ENCODE measurements at places on chromosomes 13 and 19.

DNA sequence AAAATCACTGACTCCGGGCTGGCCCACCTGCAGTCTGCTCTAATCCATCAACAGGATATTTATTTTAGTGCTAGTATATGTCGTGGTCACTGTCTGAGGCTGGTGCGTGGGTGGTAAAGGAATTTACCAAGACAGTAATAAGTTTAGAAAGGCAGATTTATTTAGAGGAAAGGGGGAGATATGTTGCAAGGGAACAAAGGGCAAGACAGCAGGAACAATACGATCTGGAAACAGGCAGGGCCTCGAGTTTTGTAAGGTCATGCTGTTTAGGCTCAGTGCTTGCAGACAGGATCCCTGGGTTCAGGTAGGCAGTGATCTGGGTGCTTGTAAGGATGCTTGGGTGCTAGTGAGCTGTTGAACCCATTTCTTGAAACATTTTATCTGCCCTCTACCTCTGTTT, 748.2 kb upstream of the SLITRK5 start:
- DNase-seq = no peak

DNA sequence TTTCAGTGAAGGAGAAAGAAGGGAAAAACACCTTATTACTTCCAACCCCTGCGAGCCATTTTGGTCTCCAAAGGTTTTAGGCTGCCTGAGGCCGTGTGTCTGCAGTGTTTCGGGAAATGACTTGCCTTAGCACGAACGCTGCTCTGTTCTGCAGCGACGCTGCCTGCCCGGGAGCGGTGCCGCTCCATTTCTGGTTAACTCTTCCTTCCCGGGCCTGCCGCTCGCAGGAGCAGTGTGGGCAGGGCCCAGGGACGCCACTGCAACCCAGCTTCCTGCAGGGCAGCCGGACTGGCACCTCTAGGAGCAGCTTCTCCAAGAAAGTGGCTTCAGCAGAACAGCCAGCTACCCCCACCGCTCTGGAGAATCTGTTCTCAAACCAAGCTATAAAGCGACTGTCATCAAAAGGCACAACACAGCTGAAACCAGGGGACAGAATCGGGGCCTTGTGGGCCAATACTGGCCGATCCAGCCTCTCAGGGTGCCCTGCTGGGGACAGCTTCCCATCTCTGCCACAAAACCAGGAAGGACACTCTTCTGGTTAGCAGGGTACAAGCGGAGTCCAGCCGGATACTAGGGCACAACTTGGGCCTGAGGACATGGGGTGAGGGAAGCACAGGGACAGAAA, 72.2 kb downstream of the KCTD15 start:
- DNase-seq = no peak

DNA sequence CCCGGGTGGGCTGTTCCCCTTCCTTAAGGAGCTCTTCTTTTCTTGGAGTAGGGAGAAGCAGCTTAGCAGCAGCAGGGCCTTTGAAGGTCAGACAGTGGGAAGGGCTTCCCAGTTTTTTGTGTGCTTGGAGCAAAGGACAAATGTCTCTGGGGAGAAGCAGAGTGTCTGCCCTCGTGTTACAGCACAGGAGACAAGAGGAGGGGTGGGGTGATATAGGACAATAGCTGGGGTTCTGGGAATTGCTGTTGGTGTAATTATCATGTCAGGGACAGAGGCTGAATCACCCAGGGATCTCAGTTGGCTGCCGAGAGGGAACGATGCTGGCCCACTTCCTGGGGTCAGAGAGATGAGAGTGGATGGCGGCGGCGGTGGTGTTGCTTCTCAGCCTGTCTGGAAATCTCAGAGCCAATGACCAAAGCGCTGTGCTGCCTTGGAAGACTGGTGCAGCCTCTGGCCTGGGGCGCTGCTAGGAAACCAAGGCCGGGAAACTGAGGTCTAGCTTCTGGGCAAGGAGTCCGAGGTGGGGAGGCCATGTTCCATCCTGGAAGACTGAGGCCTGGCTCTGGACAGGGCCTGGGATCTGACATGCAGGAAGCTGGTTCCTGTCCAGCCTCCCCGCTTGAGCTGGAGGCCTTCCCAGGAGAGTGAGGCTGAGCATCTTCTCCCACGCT, 1.2 kb downstream of the INAFM1 start:
- DNase-seq = no peak

- no peak for DNase-seq
These were observed 176.3 kb downstream of the ABCC4 start for GRCh38 chr13:95124959-95125358.

DNA sequence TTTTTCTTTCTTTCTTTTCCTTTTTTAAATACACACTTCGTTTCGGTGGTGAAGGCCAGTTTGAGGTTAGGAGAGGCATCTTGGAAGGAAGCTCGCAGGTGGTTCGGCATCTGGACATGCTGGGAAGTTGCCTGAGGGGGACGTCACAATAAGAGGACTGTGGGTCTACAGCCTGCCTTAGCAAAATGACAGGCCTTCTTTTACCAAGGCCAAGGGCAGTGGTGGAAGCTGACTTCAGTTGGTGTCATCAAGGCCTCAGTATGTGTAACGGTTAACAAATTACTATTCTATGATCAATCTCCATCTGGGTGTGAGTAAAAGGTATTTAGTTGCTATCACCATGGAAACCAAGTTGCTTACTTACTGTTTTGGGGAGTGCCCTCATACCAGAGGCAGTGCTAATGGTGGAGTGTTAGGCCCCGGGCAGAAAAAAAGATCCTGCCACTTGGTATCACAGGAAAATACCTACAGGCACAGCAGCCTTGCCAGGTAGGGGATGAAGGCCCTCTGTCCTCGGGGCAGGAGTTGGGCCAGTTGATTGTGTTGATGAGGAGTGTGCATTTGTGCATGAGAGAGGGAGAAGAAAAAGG, 10.3 kb downstream of the ACTN4 start:
- DNase-seq = no peak

DNA sequence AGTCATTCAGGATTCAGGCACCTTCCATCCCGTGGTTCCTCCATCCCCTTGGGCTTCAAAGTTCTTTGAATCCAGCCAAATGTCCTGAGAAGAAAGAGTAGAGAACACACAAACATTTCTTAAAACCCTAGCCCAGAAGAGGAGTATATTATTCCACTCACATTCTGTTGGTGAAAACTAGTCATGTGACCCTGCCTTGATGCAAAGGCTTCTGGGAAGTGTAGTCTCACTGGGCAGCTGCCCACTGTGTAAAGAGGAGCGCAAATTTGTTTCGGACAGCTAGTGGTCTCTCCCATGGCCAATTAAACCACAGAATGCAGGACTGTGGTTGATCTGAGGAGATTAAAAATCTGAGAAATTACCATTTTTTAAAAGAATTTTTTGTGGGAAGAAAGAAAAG, 304.4 kb downstream of the SUCLA2 start:
- DNase-seq = no peak

GRCh38 chr13:99356262-99357091, 49.3 kb upstream of the GPR183 start:
- no peak for DNase-seq

- DNase-seq = no peak
These were observed 78.4 kb downstream of the DPF1 start for GRCh38 chr19:38145623-38146022.

GRCh38 chr19:32350471-32350865, 5.1 kb downstream of the ZNF507 start:
- no peak for DNase-seq

GRCh38 chr13:82480415-82480814, 1401.9 kb downstream of the SLITRK1 start:
- DNase-seq = no peak

DNA sequence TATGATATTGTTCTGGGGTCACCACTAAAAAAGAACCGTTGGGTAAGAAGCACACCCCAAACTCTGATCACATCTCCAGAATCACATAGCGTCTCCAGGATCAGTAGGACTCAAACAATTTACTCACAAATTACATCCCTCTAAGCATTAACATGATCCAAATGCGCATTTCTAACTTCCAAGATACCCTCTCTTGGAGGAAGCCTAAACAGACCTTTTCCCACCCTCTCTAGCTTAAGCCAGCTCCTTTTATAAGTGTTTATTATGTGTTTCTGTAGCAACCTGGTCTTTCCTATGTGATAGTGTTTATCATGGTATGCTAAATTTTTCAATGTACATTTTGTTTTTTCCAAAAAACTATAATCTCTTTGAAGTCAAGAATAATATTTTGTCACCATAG, 1846.5 kb downstream of the OLFM4 start:
- no peak for DNase-seq

DNA sequence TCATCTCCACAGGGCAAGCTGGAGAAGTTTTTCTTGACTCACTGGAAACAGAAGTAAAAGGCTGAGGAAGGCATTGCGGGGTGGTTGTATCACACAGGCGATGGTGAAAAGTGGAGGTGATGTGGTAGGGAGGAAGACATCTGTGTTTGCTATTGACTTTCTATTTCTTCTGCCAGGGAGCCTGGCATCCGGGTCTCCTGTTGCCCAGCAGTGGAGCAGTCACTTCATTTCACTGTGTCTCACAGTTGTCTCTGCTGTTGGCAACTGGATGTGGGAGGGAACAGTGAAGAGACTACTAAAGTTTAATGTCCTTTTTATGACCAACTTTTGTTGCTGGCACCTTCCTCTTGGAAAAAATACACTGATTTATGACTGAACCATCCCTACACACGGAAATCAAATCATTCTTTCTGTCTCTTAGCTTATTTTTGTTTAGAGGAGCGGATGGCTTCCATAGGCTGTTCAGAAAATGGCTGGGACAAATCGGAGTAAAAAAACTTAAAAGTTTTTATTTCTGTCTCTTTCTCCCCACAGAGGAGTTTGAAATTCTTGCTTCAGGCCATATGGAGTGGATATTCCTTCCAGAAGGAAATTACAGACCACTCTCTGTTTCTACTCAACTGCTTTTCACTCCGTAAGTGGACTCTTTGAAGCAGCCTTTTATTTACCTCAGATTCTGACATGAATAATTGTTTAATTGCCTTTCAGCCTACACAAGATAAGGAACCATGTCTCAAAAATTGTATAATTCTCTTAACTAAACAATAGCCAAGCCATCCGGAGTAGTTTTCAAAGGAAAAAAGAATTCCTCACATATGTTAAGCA, 23.8 kb upstream of the MEDAG start:
- DNase-seq = no peak

- DNase-seq = no peak
These were observed 210.8 kb downstream of the RFC3 start for GRCh38 chr13:34028496-34029442.

DNA sequence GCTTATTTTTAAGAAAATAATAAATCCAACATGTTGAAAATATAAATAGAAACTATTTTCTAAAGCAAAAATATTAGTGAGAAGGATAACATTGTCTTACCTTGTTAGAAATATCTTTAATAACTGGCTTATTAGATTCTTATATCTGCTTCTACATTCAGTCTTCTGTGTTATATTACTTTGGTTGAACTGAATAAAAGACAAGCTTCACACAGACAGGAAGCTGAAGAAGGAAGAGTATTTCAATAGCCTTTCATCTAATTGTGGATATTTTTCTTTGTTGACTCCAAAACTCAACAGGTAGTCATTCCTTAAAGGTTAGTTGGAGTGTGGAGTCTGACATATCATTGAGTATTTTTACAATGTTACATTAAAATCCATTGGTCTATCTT, 10.9 kb downstream of the SETDB2 start:
- no peak for DNase-seq

DNA sequence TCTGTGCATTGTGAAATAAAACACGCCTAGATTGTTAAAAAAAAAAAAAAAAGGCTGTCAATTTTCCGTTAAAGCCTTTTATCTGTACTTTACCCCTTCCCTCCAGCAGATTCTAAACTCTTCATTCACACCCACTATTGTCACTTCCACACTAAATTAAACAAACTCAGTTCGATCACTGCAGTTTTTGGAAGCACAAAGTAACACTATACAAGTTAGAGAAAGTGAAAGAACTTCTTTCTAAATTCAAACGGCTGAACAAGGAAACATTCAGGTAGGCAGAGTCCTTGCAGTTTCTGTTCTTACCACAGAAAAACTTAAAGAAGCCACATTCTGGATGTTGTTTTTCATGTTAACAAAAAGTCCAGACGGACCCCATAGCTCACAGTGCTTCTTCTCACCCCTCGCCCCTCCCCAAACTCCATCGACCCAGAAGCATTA, 27.5 kb upstream of the UBE2L5 start:
- no peak for DNase-seq

- DNase-seq = no peak
These were observed 18.3 kb downstream of the PRKD2 start for GRCh38 chr19:46698395-46699321.

- no peak for DNase-seq
These were observed 49.4 kb downstream of the LNX2 start for GRCh38 chr13:27570906-27571305.

GRCh38 chr19:58350001-58350861, 3.1 kb downstream of the A1BG start:
- no peak for DNase-seq

- DNase-seq = no peak
These were observed 309.4 kb upstream of the KLF12 start for GRCh38 chr13:74443631-74444030.

GRCh38 chr13:29917650-29918049, 67.2 kb upstream of the UBL3 start:
- no peak for DNase-seq
